ENCODE measurements at places on chromosomes 16 and 17. TPM values are rescaled to one million over a fixed set of nuclear protein-coding genes. Genes with fewer than 3 reads are reported as not detected.

TMEM92 gene
- 22.1 TPM for total RNA-seq

SLC47A1 gene
- total RNA-seq, result 21.0 TPM

TBX6 gene
- total RNA-seq, result 0.40 TPM

HOXB5 gene
- 2.7 TPM for total RNA-seq

HOXB9 gene
- 7.8 TPM for total RNA-seq

AARS1 gene
- 102 TPM for total RNA-seq

MYH8 gene
- not detected for total RNA-seq

CLEC10A gene
- not detected for total RNA-seq

TMEM114 gene
- not detected for total RNA-seq

Data from A549 treated with ZK216348 at 1 μM for 4 hours (cell line).